Nasal cavity respiratory epithelium epithelial cell of viscerocranial mucosa (primary cell): ENCODE measurements at places on chromosomes 16 and 17. TPM values are rescaled to one million over a fixed set of nuclear protein-coding genes. Genes with fewer than 3 reads are reported as not detected.

Gene ITFG1
- total RNA-seq: 55.4 and 96.3 TPM in 2 replicates

Gene ESRP2
- 50.6 and 64.8 TPM in 2 replicates for total RNA-seq

Gene HS3ST4
- not detected in 2 replicates for total RNA-seq

Gene RSAD1
- 12.1 and 21.2 TPM in 2 replicates for total RNA-seq

Gene IRX5
- 0.93 and 3.1 TPM in 2 replicates for total RNA-seq

Gene CRHR1
- not detected in 2 replicates for total RNA-seq

Gene SEZ6
- total RNA-seq: not detected in 2 replicates

Gene NPTX1
- under 0.01 TPM in 1 of 2 replicates, not detected in the other for total RNA-seq

Gene CDR2L
- 6.2 and 12.5 TPM in 2 replicates for total RNA-seq

Gene KRTAP9-2
- not detected in 2 replicates for total RNA-seq

Gene MSRB1
- 6.8 and 7.3 TPM in 2 replicates for total RNA-seq
